ENCODE measurements at places on chromosomes 3 and 15.

DNA sequence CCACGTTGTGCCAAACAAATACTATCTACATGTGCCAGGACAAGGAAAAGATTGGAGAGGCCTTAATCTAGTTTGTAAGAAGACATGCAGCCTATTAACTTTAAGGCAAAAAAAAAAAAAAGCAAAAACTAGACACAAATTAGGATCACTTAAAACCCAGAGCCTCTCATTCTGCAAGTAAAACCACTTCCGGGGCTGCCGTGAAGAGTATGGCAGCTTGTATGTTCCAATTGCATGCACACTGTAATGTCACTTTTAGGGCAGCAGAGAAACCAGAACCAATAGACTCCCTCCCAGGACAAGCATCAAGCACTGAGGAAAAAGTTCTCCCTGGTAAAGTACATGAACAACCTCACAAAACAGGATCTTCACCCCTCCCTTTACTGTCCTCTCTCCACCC, 70.6 kb downstream of the RSL24D1 start:
- DNase-seq, result no peak

DNA sequence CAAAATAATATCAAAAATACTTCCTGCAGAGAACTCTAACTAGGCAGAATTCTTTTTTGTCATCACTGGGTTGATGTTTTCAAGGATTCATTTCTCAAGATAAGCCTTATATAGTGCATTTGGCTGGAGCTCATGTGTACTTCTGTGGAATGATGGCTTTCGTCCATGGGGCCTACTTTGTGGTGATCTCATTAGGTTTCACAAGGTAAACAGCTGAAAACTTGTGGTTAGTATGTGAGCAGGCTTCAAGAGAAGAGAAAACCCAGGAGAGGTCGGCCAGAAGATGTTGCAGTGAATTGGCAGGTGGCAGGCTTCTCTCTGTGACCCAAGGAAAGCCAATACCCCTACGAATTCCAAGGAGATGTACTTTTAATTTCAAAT, 121.4 kb upstream of the PHLDB2 start:
- DNase-seq, result no peak

DNA sequence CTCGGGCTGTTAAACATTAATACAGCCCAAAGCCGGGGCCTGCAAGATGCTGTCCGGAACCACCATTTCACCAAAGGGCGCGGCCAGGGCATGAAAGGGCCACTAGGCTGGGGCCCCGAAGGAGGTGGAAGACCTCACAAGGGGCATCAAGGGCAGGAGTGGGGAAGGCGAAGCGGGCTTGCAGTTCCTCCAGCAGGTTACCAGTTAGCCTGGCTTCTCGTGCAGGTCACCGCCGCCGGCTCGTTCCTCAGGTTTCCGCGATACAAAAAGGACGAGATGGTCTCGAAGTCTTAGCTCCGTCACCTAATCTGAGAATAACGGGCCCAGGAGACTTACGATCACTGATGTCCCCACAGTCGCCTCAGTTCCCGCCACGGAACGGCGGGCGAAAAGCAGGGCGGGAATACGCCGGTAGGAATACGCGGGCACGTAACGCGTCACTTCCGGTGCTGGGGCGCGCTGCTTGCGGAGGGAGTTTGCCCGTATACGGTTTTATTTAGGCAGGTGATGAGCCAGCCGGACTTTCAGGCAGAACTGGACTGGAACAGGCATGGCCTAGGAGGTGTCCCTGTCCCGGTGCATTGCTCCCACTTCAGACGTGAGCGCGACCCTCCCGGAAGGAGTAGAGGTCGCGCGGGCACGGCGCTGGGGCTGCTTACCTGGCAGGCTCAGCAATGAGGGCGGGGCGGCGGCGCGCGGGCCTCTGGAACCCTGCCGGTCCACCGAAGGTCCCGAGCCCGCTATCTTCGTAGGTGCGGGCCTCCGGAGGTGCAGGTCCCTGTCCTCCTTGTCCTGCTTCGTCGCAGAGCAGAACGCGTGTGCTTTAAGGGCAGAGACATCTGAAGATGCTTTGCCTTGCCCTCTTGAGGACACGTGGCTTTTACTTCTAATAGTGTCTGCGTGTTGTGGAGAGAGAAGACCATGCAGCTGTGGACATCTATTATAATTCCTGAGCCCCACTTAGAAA, at the start of gene RFC4:
Gene RFC4 (minus strand): TSS at position 394 of the 967 bp plus-strand sequence. CDS start 1,769 bp downstream, outside the sequence.
- DNase-seq, result peak; percentile 89

- DNase-seq, result peak; percentile 80
Observed at GRCh38 chr3:50347187-50347813, 1.8 kb upstream of the ZMYND10 start.

DNA sequence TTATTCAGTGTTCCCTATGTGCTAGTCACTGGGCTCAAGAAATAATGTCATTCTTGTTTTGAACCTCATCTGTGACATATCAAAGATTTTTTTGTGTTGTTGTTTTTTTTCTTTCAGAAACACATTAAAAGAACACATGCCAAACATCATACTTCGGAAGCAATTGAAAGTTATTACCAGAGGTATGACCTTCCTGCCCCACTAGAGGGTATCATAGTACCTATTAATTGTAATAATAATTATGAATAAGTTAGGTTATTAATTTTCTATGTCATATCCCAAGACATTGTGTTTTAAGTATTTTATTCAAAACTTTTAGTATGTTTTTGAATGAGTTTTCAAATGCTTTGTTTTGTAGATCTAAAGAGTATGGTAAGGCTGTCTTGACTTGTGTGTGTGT, 65.7 kb downstream of the CDIN1 start:
- DNase-seq, result no peak

- DNase-seq, result peak; percentile 25
Observed at GRCh38 chr3:148943506-148944205, 47.7 kb upstream of the GYG1 start.

DNA sequence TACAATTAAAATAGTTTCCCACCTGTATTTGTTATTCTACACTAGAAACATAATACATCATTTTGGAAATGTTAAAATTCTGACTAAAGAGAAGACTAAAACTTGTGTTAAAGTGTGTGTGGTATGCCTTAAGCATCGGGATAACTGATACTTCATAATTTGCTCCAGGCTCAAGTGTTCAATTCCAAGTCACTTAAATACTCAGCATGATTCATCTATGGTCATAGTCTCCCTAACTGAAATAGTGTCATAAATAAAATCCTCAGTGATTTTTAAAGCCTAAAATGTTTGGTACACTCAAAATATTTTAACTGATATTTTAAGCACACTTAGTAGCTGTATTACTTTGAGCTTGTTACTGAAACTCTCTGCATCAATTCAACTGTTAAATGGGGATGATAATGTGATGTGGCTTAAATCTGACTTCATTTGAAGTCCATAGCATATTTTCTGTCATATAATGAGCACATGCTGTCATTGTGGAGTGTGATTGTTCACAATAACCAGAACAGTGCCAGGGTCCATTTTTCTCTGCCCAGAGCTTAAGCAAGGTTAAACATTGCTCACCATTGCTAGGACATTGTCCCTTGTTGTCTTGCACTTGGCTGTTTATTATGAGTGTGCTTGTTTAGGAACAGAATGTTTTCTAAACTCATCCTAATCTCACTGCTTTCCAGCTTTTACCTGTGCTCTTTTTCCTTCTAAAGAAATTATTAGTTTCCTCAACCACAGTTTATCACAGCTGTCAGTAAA, 122.2 kb downstream of the KLHL25 start:
- DNase-seq, result no peak

GRCh38 chr15:63523306-63523990, 19.1 kb downstream of the USP3 start:
- no peak for DNase-seq

- no peak for DNase-seq
Observed at GRCh38 chr3:33322412-33322811, 45.2 kb downstream of the FBXL2 start.

- no peak for DNase-seq
Observed at GRCh38 chr3:144626835-144627234, 655.2 kb downstream of the DIPK2A start.

DNA sequence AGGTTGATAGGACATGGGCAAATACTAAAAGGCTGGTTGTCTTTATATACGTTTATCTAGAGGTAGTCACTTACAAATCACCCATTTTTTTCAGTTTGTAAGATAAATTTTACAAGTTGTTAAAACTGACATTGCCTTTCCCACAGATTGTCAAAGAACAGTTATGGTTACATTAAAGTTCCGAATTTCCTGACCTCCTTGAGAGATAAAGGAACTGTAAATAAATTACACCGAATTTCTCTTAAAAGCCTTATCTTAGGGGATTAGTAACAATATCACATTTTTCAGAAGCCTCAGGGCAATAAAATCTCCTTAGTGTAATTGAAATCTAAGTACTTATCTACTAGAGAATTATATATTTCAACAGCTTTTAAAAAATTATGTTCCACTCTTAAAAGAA, 49.5 kb downstream of the ZPLD1 start:
- no peak for DNase-seq

DNA sequence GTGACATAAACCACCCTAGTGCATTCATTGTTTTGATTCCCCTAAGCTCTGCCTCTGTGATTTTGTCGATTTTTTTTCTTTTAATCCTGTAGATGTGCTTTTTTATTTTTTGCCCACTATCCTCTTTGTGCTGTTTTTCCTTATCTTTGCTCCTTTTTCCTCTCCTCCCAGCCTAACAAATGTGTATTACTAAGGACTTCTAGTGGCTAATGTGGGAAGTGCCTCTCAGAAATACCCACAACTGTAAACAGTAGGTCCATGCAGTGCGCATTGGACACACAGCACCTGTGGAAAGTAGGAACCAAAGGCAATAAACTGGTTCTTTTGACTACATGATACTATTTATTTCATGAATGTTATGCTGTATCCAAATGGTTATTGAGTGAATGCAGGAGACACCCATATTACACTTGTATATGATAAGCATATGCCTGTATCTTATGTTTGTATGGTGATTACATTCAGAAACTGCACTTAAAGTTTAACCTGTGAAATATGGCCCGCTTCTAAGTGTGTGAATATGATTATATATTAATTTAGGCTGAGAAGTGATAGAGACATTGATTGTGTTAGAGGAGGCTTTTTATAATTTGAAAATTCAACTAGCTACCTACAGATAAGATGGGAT, 147.8 kb downstream of the PLCL2 start:
- DNase-seq, result no peak

- no peak for DNase-seq
Observed at GRCh38 chr3:113231391-113231790, 20.0 kb downstream of the BOC start.

DNA sequence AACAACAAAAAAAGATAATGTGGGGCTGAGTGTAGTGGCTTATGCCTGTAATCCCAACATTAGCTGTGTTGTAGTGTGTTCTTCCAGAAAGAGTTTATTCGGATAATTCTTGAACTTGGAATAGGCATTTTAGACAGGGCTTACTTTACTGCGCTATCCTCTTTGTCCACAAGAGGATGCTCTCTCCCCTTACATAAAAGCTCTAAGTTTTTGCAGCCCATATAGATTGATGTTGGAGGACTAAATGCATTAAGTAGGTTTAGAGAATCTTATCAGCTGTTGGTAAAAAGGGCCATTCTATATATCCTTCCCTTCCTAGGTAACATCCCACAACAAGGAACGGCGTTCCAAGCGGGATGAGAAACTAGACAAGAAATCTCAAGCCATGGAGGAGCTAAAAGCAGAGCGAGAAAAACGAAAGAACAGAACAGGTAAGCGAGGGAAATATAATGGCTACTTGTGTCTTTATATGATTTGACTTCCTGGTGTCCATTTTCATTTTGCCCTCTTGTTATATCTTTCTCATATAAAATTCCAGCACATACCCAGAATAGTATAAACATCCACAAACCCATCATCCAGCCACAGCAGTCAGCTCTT, 27.8 kb upstream of the ITPKA start:
- peak; percentile 42 for DNase-seq

- DNase-seq, result no peak
Observed at GRCh38 chr3:144049374-144049773, 77.8 kb downstream of the DIPK2A start.

- DNase-seq, result peak; percentile 56
Observed at GRCh38 chr15:24772686-24773373, 97.3 kb downstream of the NPAP1 start.

- no peak for DNase-seq
Observed at GRCh38 chr3:177322881-177323280, 125.6 kb upstream of the TBL1XR1 start.

- no peak for DNase-seq
Observed at GRCh38 chr15:101203029-101203573, 48.7 kb downstream of the CHSY1 start.
